ENCODE measurements at places on chromosomes 11 and 22.
A peak's percentile ranks its signal among the peaks of the same experiment; 100 is the strongest.

- DNase-seq: no peak
Measured at GRCh38 chr11:44831605-44832394, 105.0 kb downstream of the TSPAN18 start.

- DNase-seq: no peak
Measured at GRCh38 chr22:43849731-43850130, 12.6 kb downstream of the SULT4A1 start.

GRCh38 chr11:69462106-69462951 lies 19.1 kb upstream of the LINC01488 start:
- no peak for DNase-seq

DNA sequence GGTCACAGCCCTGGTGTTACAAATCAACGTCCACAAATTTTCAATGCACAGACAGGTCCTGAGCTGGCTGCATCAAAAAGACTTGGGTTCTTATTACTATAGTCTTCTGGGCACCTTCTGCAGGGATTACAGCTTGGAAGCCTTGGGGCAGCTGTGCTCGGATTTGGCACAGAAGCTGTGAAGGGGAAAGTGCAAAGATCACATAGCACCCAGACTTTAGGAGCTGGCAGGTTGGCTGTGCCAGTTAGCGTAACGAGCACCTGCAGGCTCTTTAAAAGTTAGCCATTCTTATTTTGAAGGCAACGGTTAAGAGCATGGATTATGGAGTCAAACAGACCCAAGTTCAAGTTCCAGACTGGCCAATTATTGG lies 100.4 kb downstream of the ARL14EP start:
- DNase-seq: no peak

GRCh38 chr22:46864314-46865051 lies 102.0 kb downstream of the TBC1D22A start:
- no peak for DNase-seq

DNA sequence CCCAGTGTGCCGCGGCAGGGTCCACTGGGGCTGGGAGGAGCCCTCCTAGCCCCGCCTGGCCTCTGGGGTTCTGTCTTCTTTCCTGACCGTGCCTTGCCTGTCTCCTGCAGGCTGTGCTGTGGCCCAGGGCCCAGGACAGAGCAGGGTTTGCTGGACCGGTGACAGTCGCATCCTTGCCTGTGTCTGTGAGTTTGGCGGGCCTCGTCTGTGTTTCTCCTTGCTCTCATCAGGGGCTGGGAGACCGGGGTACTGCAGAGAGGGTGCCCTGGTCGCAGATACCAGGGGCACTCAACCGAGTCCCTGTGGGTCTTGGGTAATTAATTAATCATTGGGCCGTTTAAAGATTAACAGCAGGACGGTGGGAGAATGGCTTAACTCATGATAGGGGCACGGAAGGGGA lies 29.9 kb downstream of the RPL3 start:
- no peak for DNase-seq

DNA sequence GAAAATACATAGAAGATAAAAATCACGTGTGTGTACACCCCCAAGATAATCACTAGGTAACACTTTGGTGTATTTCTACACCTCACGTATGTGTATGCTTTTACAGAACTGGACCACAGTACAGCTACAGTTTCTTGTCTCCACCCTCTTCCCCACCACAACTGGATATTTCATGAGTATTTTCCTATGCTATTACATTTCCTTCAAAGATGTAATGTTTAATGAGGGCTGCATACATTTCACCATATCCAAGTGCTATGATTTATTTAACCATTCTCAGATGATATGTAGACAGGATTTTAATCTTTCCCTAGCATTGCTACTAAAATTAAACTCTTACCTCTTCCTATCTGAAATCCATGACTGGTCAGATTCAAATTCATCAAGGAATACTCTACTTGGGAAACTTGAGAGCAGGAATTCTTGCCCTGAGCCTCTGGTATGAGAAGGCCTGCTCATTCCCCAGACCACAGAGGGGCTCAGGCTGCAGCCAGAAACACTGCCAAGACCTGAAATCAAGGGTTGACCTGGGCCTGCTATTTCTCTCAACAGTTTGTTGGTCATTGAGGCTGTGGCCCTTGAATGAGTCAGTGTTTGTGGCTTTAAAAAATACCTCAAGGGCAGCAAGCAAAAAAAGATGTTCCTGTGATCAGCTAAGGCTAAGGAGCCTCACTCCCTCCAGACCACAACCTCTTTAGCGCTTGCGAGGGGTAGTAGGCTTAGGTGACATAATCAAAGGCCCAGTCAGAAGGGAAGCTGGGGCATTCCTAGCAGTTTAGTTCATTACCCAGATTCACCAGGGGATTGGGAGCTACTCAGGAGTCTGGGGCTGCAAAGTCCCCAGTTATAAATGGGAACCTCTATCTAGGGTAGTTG lies 55.5 kb downstream of the ABTB2 start:
- peak; percentile 86 for DNase-seq

All from adipocyte (in vitro differentiated cells).